Activated T-helper 1 cell treated with anti-CD3 and anti-CD28 coated beads, Interleukin-2, amount 50 U/mL, for 16 hours (primary cell): ENCODE measurements at places on chromosomes 12 and 14.

- DNase-seq = no peak
Measured at GRCh38 chr14:105087963-105088811, 23.0 kb upstream of the GPR132 start.

- DNase-seq = no peak
Measured at GRCh38 chr12:94805749-94806529, 155.6 kb upstream of the TMCC3 start.

GRCh38 chr12:64522316-64522715 is 70.4 kb downstream of the TBK1 start:
- DNase-seq = no peak

- no peak for DNase-seq
Measured at GRCh38 chr12:96236221-96236822, 42.1 kb downstream of the ELK3 start.

DNA sequence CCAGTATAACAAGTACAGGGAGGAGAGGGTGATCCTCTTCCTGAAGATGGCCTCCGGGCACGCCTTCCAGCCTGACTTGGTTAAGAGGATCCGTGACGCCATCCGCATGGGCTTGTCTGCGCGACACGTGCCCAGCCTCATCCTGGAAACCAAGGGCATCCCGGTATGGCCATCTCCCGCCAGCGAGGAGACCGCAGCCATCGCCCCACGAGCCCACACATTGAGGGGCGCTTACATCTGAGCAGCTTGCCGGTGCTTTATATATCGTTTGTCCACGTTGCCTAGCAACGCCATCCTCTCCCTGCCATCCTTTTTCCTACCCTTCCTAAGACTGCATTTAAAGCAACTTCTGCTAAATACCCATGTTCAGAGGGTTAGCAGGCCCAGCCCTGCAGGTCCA is 71.5 kb downstream of the AACS start:
- DNase-seq = no peak

DNA sequence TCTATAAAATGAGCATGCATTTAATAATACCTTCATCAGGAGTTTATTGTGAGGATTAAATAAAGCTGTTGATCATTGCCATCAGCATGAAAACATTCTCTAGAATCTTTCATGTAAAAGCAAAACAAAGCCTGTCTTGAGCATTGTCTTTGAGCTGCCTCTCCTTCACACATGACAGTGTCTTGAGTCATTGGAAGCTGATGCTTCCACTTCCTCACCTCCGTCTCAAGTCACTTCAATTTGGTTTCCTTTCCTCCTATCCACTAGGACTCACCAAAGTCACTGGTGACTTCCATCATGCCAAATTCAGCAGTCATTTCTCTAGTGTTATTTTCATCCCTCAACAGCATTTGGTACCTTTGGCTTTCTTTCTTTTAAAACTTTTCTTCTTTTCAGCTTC is 31.6 kb upstream of the MYBPC1 start:
- no peak for DNase-seq

GRCh38 chr14:99720941-99721791 is 37.1 kb downstream of the CYP46A1 start:
- no peak for DNase-seq

- DNase-seq = no peak
Measured at GRCh38 chr14:39158222-39158858, 11.8 kb downstream of the TRAPPC6B start.

GRCh38 chr14:27506272-27506671 is 908.4 kb upstream of the NOVA1 start:
- no peak for DNase-seq

DNA sequence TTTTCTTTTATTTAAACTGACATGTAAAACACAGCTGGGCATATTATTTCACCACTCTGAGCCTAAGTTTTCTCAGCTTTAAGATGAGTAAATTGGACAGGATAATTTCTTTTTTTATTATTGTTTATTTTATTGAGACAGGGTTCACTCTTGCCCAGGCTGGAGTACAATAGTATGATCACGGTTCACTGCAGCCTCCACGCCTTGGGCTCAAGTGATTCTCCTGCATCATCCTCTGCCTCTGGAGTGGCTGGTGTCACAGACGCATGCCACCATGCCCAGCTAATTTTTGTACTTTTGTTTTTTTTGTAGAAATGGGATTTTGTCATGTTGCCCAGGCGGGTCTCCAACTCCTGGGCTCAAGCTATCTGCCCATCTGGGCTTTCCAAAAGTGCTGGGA is 12.7 kb downstream of the BMAL2 start:
- DNase-seq = no peak

GRCh38 chr14:104602933-104603325 is 1.6 kb downstream of the TMEM179 start:
- no peak for DNase-seq

DNA sequence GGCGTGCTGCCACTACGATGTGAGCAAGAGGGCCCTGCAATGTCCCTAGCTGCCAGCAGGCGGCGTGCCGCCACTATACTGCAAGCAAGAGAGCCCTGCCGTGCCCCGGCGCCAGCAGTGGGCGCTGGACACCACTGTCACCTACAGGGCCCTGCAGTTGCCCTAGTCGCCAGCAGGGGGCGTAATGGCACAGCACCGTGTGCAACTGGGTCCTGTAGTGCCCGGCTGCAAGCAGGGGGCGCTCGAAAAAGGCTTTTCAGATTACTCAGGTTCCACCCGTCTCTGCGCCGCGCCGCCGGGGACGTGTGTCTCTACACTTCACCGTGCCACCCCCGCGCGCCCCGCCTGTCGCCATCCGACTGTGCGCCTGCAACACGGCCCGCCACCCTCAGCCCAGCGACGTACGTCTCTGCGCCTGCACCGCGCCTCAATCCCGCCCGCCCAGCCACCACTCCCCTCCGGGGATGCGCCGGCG is 1356.9 kb downstream of the TMEM121 start:
- DNase-seq = no peak

DNA sequence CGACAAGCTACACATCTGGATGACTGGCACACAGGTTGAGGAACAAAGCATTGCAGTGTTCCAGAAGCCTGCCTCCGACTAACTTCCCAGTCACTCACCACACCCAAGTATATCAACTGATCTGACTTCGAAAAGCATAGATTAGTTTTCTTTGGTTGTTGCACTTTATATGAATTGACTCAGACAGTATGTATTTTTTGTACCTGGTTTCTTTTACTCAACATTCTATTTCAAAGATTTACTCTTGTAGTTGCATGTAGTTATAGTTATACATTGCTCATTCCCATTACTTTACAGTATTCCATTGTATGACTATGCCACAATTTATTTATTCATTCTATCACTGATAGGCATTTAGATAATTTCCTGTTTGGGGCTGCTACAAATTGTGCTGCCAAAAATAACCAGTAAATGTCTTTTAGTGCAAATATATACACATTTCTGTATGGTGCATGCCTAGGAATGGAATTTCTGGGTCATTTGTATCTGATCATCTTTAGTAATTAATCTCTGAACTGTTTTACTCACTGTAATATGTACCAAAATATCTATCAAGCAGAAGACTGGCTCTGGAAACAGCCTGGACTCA is 17.8 kb downstream of the PLCZ1 start:
- no peak for DNase-seq

DNA sequence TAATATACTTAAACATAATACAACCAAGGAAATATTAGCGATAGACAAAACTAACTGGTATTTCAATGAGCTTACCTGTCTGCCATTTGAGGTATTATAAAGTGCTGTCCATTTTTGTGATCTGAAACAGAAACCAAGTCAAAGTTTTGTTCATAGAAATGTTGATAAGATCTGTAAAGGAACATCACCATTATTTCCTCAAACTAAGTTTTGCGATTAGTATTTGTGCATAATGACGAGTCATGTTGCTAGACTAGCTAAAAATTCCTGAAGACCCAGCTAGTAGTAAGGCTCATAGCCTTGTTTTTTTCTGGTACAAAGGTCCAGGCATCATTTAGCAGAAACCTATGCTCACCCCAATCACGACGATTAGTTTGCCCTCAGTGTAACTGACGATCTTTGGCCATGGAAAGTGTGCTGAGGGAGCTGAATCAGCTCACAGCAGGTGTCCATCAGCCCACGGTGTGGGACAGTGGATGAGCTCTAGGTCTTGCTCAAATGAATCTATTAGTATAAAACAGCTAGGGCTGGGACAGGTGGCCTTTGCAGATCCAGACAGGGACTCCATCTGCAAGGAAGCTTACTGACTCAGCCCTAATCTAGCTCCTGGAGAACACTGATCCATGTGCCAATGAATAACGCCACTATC is 28.7 kb downstream of the GIT2 start:
- DNase-seq = no peak

- no peak for DNase-seq
Measured at GRCh38 chr14:101588990-101589389, 27.7 kb downstream of the DIO3 start.

GRCh38 chr12:104964167-104964855 is 6.2 kb upstream of the SLC41A2 start:
- DNase-seq = no peak

DNA sequence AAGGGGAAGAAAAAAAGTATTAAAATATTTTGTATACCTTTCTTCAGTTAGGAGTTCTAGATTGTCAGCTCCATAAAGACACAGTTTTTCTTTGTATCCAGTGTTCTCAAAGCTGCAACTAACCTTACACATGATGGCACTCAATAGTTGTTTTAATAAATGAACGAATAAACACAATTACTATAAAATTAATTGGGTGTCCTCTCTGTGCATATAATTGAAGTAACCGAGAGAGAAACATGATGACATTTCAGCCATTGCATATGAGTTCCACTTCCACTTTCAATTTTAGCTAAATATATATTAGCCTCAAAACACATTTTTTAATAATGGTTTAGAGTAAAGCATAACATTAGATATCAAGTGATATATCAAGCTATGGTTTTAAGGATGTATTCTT is 671.2 kb downstream of the LRFN5 start:
- no peak for DNase-seq

GRCh38 chr12:126998747-126999285 is 1268.2 kb upstream of the TMEM132C start:
- no peak for DNase-seq

GRCh38 chr14:52998376-52999015 is 47.6 kb upstream of the FERMT2 start:
- no peak for DNase-seq

DNA sequence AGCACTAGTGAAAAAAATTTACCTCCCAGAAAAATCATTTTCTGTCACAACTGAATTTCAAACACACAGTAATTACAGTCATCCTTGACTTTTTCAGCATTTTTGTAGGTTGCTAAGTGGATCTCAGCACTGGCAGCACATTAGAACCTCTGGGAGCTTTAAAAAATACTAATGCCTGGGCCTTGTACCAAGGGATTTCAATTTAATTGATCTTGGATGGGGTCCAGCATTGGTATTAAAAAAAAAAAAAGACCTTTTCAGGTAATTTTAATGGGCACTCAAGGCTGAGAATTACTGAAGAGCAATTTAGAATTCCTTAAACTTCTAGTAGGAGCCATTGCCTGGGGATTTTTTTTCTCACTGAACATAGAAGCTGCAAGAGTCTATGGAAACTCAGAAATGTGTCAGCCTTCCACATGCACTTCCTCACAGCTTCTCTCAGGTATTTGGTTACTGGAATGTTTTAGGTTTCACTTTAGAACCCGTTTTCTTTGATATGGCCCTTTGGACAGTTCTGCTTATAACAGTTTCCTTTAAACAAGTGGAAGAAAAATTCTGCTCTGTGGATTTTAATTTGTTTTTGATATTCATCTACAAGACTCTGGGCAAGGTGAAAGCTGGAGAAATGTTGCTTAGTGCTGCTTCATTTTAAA is 88.5 kb upstream of the DACT1 start:
- DNase-seq = no peak

DNA sequence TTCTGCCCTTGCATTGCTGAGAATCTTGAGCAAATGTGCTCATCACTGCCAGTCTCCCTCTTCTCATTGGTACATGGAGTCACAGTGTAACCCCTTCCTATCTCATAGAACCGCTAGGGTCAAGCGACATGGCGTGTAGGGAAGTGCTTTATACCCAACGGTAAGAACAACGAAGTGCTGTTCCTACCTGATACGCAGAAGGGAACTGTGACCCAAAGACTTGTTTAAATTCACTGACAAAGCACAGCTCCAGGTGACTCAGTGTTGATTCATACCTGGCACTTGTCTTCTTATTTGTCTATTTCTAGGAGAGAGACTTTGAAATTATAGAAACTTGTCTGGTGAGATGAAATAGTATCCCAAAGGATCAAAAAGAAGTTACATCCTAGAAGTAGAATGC is 53.7 kb downstream of the FBXL14 start:
- DNase-seq = no peak

DNA sequence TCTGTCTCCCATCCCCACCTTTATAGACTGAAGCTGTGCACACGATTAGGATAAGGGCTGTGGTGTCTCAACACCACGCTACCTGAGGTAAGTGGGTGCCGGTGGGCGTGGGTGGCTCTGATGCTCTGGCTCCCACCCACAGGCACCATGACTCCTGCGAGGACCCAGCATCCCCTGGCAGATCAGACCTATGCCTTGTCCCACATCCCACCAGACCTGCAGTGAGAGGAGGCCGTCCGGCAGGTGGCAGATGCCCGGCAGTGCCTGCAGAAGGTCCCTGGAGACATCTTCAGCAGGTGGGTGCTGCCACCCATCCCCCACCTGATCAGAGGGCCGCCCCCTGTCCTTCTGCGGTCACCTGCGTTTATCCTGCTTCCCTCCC is 104.4 kb upstream of the PRB2 start:
- no peak for DNase-seq

DNA sequence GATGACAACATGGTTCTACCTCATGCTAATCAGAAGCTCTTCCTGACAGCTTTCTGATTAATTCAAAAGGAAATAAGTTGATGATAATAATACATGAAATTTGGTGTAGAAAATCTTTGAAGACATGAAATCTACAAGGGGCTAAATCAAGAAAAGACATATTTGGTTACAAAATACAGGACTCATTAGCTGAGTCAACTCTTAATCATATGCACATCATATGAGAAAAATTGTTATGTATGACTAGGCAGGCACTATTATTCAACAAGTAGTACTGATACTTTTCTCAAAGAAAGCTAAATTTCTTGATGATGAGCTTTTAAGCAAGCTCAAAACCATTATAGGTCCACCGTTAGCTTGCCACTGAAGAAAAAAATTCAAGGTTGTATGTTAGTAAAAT is 7.1 kb downstream of the ABCC9 start:
- no peak for DNase-seq

DNA sequence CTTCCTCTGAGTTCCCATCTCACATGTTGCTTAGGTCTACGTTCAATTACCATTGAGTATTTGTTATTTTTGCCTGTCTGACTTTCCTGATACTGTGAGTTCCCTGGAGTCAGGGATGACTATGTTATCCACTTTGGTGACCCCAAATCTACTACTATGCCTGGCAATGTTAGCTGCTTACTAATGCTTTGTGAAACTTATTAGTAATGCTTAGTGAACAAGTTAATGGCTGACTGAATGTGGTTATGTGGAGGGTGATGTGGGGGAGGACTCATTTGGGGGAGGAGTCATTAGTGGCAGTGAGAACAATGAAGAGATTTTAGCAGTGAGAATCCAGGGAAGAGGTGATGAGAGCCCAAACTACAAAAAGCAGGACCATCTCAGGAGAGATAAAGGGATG is 121.6 kb downstream of the KTN1 start:
- no peak for DNase-seq

GRCh38 chr14:68633131-68633991 is 159.5 kb downstream of the ZFP36L1 start:
- DNase-seq = no peak

GRCh38 chr12:112178796-112179195 is 53.4 kb downstream of the TRAFD1 start:
- no peak for DNase-seq

GRCh38 chr14:103311171-103311997 is 22.7 kb upstream of the EIF5 start:
- DNase-seq = no peak
